LHCN-M2 (cell line): ENCODE measurements at places on chromosomes 7 and 10. TPM values are rescaled to one million over a fixed set of nuclear protein-coding genes. Genes with fewer than 3 reads are reported as not detected.

- no peak for DNase-seq
Measured at GRCh38 chr7:12719981-12720865, 32.8 kb downstream of the ARL4A start.

- peak; percentile 14 for DNase-seq
Measured at GRCh38 chr10:118101501-118101900, 54.8 kb upstream of the RAB11FIP2 start.

DNA sequence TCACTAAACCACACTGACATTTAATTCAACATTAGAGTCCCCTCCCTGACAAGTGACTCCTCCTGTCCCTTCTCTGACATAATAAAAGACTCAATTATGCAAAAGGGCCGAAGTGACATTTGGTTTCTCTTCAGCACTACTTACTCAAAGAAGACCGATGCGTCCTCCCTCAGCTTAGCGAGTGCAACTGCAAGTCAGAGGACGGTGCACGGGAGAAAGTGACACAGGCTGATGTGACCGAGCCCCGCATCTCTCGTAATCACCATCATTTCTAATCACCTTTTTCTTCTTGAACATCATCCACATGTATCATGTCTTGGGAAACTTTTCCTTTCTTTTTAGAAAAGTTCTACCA is 155.7 kb downstream of the TCERG1L start:
- DNase-seq: no peak

PILRA gene
- total RNA-seq: not detected in 2 replicates

DNA sequence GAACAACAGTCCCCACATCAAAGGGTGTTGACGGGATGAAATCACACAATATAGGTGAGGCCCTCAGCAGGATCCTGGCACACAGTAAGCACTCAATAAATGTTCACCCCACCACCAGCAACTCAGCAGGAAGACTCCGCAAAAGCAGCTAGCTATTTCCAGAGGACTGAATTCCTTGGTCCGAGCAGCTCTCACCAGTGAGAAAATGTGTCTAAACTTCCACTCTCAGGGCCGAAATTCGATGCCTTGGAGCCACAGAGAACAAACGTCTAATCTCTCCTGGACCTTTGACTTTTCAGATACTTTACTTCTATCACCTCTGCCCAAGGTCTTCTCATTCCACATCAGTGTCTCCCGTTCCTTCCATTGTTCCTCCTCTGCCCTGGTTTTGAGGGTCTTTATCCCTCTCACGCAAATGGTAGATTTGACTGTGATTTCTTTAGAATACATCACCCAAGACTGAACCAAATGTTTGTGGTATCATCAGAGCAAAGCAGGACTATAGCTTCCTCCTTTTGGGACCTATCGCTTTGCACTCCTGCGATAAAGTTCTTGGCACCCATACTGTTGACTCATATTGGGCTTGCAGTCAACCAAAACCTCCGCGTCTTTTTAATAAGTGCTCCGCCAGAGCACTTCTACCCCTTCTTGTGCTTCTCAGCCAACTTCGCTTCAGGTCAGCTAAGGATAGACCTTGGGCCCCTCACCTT is 903 bp upstream of the NT5C2 start:
- no peak for DNase-seq

- no peak for DNase-seq
Measured at GRCh38 chr7:138352570-138353461, 107.2 kb upstream of the TRIM24 start.

FAM180A gene
- 3.7 and 4.1 TPM in 2 replicates for total RNA-seq

GPR146 gene
- 4.2 and 4.6 TPM in 2 replicates for total RNA-seq

SLC39A12 gene
- not detected in 2 replicates for total RNA-seq

SPAG6 gene
- total RNA-seq: not detected in 2 replicates

GRCh38 chr7:30171766-30172447 is 37.1 kb downstream of the MTURN start:
- DNase-seq: peak; percentile 77

- DNase-seq: peak; percentile 100
Measured at GRCh38 chr10:68153473-68154210, 44.4 kb downstream of the MYPN start.

- DNase-seq: no peak
Measured at GRCh38 chr7:156456503-156457115, 184.0 kb upstream of the RNF32 start.

FOXI2 gene
- not detected in 2 replicates for total RNA-seq

GRCh38 chr7:69036301-69036700 is 562.0 kb upstream of the AUTS2 start:
- DNase-seq: no peak

DNA sequence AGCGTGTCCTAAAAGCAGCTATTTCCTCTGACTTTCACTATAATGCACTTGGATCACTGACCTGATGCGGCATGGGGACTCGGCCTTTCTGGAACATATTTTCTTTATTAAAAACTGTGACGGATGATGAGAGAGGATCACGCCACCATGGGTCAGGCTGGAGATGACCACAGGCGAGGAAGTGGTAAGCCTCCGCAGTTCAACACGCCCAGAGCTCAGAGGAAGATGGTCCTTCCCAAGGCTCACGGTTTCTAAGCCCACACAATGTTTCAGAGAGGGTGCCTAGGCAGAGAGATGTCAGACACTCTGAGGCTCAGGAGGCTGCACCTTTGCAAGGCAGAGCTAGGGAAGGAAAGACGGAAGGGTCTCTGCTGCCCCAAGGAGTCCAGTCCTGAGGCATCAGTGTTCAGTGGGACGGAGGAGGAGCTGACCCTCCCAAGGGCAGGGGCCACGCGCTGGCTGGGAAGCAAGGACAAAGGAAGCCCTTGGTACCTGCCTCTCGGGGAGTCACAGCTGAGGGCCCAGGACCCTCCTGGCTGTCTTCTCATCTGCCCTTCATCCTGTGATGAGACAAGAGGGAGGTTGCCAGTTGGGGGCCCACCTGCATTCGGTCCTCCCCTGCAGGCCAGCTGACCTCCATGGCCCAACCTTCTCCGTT is 9.5 kb downstream of the CHST15 start:
- no peak for DNase-seq

PRR15 gene
- total RNA-seq: not detected in 2 replicates

AP1S1 gene
- 286 and 412 TPM in 2 replicates for total RNA-seq

GRCh38 chr10:99612167-99612831 is 7.9 kb downstream of the SLC25A28 start:
- DNase-seq: peak; percentile 68

IFRD1 gene
- total RNA-seq: 42.1 and 48.7 TPM in 2 replicates

GRCh38 chr7:36283181-36283580 is 106.5 kb upstream of the ANLN start:
- no peak for DNase-seq

PCLO gene
- 0.19 and 0.57 TPM in 2 replicates for total RNA-seq

DNA sequence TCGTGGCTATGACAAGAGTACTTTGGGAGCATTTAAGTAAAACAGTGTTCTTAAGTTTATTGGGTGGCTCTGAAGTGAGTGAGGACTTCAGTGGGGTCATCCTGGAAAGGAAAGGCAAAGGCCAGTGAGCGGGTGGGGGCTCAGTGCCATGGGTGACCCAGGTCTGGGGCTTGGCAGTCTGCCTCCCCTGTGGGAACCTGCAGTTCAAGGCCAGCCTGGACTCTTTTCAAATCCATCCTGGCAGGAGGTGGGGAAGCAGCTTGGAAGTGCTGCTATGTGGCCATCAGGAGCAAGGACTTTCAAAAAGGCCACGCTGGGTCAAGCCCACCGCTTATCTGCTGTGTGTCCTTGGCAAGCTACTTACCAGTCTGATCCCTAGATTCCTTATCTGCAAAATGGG is 148.9 kb upstream of the NPS start:
- no peak for DNase-seq

DNA sequence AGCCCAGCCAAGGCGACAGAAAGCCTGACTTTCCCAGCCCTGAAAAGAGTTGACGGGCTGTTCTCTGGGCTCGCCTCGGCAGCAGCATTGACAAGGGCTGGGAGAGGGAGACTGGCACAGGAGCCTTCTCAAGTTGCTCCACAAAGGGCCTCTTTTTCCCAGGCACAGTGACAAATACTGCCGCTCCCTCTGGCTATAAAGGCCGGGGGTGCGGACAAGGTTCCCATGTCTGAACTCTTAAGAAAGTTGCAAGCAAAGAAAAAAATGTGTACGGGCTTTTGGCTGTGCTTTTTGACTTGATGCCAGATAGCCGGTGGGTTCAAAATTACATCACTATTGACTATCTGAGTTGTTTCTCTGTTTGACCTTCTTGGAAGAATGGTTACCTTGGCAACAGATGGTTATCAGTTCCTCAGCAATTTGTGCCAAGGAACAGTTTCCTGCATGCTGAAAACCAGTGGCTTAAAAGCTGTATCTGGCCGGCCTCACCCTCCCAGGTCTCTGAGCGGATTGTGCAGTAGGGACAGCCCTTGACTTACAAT is 115.9 kb upstream of the EEPD1 start:
- DNase-seq: no peak

DNA sequence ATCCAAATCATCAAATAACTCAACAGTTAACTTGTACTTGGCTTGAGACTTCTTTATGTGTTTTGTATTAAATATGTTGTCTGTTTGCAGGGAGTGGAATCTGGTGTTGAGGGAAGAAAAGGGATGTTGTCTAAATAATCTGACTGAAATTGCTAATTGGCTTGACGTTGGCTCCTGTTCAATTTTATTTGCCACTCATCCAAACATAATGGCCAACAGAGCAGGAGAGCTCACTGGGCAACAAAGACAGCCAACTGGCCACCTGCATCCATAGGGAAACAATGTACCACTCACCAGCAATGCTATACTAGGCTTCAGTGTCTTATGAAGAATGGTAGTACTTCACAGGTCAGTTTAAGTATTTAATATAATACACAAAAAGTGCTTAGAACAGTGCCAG is 80.5 kb downstream of the FAM13C start:
- DNase-seq: no peak

HOXA7 gene
- total RNA-seq: 4.5 and 8.3 TPM in 2 replicates
